Sigmoid colon (tissue), 7 donors: ENCODE measurements at places on chromosomes 7 and 10.
A peak's percentile ranks its signal among the peaks of the same experiment; 100 is the strongest.

DNA sequence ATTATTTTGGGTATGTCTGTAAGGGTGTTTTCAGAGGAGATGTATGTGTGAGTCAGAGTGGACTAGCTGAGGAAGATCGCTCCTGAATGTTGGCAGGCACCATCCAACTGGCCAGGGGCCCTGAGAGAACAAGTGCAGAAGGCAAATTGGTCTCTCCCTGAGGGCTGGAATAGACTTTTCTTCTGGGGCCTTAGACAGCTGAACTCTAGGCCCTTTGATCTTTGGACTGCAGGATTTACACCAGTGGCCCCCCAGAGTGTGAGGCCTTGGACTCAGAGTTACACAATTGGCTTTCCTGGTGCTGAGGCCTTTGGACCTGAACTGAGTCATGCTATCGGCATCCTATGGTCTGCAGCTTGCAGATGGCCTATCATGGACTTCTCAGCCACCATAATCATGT, 217.2 kb downstream of the REEP3 start:
- no peaks in the 10 kb centered on the region for H3K27me3 ChIP-seq
- H3K27ac ChIP-seq = no peak overlapping the region
- H3K36me3 ChIP-seq = no peaks in the 10 kb centered on the region
- no peaks in the 10 kb centered on the region for H3K4me1 ChIP-seq

GRCh38 chr7:5494683-5495561, 71.3 kb upstream of the TNRC18 start:
- H3K36me3 ChIP-seq = peaks cover 5% of the 10 kb centered on the region
- no peaks in the 10 kb centered on the region for H3K27me3 ChIP-seq
- peak overlapping the region; percentile 80 for H3K27ac ChIP-seq
- peaks cover 47% of the 10 kb centered on the region for H3K4me1 ChIP-seq
- H3K4me3 ChIP-seq = peak overlapping the region; percentile 40

- H3K4me3 ChIP-seq = no peak overlapping the region
- no peaks in the 10 kb centered on the region for H3K36me3 ChIP-seq
- no peak overlapping the region for H3K27ac ChIP-seq
- peak; percentile 39 for DNase-seq
- no peaks in the 10 kb centered on the region for H3K27me3 ChIP-seq
These were observed 106.7 kb downstream of the NKX6-2 start for GRCh38 chr10:132679217-132679595.

GRCh38 chr10:110208614-110209453, 1.4 kb downstream of the MXI1 start:
- H3K27ac ChIP-seq = peak overlapping the region; percentile 94
- no peaks in the 10 kb centered on the region for H3K36me3 ChIP-seq

- no peak overlapping the region for H3K27ac ChIP-seq
- H3K4me1 ChIP-seq = no peaks in the 10 kb centered on the region
- DNase-seq = no peak
- H3K27me3 ChIP-seq = no peaks in the 10 kb centered on the region
These were observed 178.6 kb upstream of the GALNT17 start for GRCh38 chr7:70953331-70953741.

DNA sequence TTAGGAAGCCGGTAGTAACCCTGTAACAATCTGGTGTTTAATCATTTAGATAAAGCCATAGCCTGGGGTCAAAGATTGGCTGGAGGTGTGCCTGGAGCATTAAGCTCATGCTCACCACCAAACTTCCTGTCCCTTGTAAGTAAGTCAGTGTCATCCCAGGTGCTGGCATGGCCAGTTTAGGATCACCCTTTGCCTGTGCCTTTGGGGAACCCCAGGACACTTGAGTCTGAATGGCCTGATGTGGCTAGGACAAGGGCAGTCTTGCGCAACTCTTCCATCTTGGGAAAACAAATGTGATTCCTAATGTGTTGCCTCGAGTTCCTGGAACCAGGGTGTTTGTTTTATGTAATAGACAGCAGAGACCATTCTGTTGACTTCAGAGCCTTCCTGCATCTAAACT, 154.8 kb downstream of the GRK5 start:
- DNase-seq = no peak
- H3K36me3 ChIP-seq = no peaks in the 10 kb centered on the region
- no peaks in the 10 kb centered on the region for H3K27me3 ChIP-seq
- no peak overlapping the region for H3K4me3 ChIP-seq

DNA sequence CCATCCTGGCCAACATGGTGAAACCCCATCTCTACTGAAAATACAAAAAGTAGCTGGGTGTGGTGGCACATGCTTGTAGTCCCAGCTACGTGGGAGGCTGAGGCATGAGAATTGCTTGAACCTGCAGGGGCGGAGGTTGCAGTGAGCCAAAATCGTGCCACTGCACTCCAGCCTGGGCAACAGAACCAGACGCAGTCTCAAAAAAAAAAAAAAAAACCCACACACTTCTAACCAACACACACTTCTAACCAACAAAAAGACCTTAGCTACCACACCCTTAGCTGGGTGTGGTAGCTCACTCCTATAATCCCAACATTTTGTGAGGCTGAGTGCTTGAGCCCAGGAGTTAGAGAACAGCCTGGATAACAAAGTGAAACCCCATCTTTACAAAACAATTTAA, 33.9 kb upstream of the SPOCK2 start:
- no peaks in the 10 kb centered on the region for H3K36me3 ChIP-seq
- no peak overlapping the region for H3K27ac ChIP-seq
- no peaks in the 10 kb centered on the region for H3K4me1 ChIP-seq
- no peak for DNase-seq
- H3K4me3 ChIP-seq = no peak overlapping the region

GRCh38 chr7:13639396-13639795, 350.1 kb downstream of the ETV1 start:
- H3K36me3 ChIP-seq = no peaks in the 10 kb centered on the region
- H3K4me3 ChIP-seq = no peak overlapping the region
- H3K27ac ChIP-seq = no peak overlapping the region
- no peaks in the 10 kb centered on the region for H3K4me1 ChIP-seq

DNA sequence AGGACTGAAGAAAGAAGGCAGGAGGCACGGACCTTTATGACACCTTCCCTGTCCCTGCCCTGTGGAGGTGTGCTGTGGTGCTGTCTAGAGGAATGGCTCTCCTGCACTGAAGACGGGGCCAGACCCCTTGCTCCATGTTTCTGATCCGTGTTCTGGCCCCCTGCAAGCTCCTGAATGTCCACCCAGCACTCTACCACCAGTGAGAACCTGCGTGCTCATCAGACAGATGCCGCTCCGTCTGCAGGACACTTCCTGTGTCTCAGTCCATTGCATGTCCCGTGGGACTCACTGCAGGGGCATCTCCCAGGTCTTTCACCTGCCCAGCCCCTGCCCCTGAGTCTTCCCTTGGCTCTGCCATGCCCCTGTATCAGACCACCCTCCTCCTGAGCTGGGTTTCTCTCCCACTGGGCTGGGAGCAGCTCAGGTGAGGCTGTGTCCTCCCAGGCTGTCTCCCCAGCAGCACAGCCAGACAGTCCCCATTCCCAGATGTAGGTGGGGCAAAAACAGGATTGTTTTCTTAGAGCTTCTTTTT, 278.3 kb upstream of the ZNF32 start:
- no peaks in the 10 kb centered on the region for H3K4me1 ChIP-seq
- no peak for DNase-seq
- H3K27me3 ChIP-seq = no peaks in the 10 kb centered on the region
- H3K4me3 ChIP-seq = no peak overlapping the region
- H3K36me3 ChIP-seq = no peaks in the 10 kb centered on the region

- no peak for DNase-seq
- H3K27ac ChIP-seq = no peak overlapping the region
- H3K4me3 ChIP-seq = no peak overlapping the region
- H3K27me3 ChIP-seq = no peaks in the 10 kb centered on the region
- no peaks in the 10 kb centered on the region for H3K36me3 ChIP-seq
These were observed 133.2 kb downstream of the PARD3 start for GRCh38 chr10:34681933-34682332.

DNA sequence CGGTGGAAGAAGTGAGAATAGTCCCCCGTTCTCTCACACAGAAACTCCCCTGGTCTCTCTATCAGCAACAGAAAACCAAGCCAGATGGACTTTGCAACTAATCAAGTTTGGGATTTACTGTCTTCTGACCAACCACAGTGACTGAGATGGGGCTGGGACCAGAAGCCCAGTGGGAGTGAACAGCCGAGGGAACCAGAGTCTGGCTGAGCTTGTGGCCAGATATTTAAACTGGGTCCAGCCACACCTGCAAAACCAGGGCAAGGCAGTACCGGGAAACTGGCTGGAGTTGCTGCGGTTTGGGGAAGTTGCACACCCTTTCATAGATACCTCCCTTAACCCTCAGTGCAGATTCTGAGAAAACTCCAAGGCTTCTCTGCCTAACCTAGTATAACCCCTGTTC, 6.0 kb downstream of the GSTK1 start:
- peaks cover 42% of the 10 kb centered on the region for H3K36me3 ChIP-seq
- H3K27me3 ChIP-seq = no peaks in the 10 kb centered on the region
- H3K4me3 ChIP-seq = no peak overlapping the region
- DNase-seq = no peak

- H3K36me3 ChIP-seq = no peaks in the 10 kb centered on the region
- H3K27me3 ChIP-seq = peaks cover 76% of the 10 kb centered on the region
- no peaks in the 10 kb centered on the region for H3K4me1 ChIP-seq
- no peak for DNase-seq
These were observed 2.5 kb downstream of the HMX2 start for GRCh38 chr10:123150271-123150985.

GRCh38 chr10:42950606-42951485, 126.0 kb upstream of the RET start:
- H3K4me3 ChIP-seq = no peak overlapping the region
- H3K27me3 ChIP-seq = peaks cover 32% of the 10 kb centered on the region
